ENCODE measurements at places on chromosomes 7 and 10. TPM values are rescaled to one million over a fixed set of nuclear protein-coding genes. Genes with fewer than 3 reads are reported as not detected.

GRCh38 chr10:95755511-95756004 is 405 bp upstream of the ENTPD1 start:
- DNase-seq = no peak

DNA sequence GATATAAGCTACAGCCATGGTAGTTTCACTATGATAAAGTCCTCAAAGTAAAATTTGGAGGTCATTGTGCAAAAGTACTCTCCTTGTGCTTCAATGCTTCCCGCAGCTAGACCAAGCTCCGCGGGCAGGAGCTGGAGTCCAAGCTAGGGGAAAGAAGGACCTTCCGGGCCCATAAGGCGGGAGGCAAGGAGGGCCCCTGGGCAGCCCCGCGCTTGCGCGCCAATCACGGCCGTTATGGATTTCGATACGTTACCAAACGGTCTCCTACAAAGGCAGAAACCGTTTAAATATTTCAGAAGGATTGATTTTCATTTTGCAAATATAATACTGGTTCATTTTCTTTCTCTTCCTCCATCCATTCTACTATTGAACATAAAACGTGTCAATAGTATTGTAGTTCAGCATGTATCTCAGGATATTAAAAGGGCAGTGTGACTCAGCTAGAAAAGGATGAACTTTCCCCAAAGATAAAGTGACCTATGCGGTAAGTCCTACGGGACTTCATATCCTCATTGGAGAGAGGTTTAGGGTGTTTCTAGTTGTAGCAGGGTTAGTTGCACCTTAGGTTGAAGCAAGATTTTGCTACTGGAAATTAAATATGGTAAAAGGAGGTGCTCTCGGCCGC is 128.0 kb downstream of the KIF20B start:
- DNase-seq = no peak

- no peak for DNase-seq
Observed at GRCh38 chr7:158705234-158705850, 738 bp upstream of the NCAPG2 start.

- no peak for DNase-seq
Observed at GRCh38 chr10:25934621-25935139, 651 bp downstream of the MYO3A start.

DNA sequence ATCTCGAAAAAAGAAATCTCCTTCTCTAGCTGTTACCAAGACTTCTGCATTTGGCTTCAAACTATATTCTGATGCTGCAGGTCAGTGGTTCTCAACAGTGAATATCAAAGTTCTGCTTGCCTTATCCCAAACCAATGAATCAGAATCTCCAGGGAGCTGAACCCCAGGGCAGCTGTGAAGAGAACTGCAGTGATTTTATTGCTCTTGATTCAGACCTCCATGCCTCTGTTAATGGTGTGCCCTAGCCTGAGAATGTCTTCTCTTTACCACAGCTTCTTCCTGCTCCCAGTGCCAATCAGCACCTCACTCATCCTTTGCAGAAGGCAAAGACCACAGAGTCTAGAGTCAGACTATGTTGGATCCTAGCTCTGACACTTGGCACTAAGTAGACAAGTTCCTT is 46.2 kb upstream of the MRLN start:
- no peak for DNase-seq

- no peak for DNase-seq
Observed at GRCh38 chr7:118245267-118246040, 20.9 kb downstream of the ANKRD7 start.

GRCh38 chr10:89873055-89873454 is 171.7 kb downstream of the KIF20B start:
- DNase-seq = no peak

DNA sequence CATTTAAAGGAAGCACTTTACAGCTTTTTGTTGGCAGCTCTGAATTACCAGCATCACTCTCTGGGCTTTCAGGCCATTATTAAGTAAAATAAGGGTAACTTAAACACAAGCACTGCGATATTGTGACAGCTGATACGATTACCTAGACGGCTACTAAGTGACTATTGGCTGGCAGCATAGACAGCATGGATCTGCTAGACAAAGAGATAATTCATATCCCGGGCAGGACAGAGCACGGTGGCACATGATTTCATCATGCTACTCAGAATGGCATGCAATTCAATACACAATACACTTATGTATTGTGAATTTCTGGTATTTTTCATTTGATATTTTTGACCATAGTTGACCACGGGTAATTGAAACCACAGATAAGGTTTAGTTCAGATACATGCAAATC is 522.0 kb upstream of the LRRN3 start:
- no peak for DNase-seq

- DNase-seq = no peak
Observed at GRCh38 chr10:75838486-75838885, 407.1 kb downstream of the LRMDA start.

ZNF316 gene
- 27.5 TPM for polyA plus RNA-seq

ADIRF gene
- polyA plus RNA-seq = 3.4 TPM

TEX36 gene
- polyA plus RNA-seq = not detected

IL2RA gene
- not detected for polyA plus RNA-seq

LEP gene
- not detected for polyA plus RNA-seq

PNLIPRP3 gene
- not detected for polyA plus RNA-seq

ACSM6 gene
- not detected for polyA plus RNA-seq
